Stimulated activated CD4-positive, alpha-beta T cell treated with anti-CD3 and anti-CD28 coated beads, TNF-alpha, amount 100 ng/mL, for 1 hour (primary cell): ENCODE measurements at places on chromosomes 13 and 19.

GRCh38 chr13:28751175-28751960 is 32.6 kb upstream of the SLC46A3 start:
- no peak for DNase-seq

- no peak for DNase-seq
These were observed 333.4 kb downstream of the ITGBL1 start for GRCh38 chr13:101785858-101786257.

DNA sequence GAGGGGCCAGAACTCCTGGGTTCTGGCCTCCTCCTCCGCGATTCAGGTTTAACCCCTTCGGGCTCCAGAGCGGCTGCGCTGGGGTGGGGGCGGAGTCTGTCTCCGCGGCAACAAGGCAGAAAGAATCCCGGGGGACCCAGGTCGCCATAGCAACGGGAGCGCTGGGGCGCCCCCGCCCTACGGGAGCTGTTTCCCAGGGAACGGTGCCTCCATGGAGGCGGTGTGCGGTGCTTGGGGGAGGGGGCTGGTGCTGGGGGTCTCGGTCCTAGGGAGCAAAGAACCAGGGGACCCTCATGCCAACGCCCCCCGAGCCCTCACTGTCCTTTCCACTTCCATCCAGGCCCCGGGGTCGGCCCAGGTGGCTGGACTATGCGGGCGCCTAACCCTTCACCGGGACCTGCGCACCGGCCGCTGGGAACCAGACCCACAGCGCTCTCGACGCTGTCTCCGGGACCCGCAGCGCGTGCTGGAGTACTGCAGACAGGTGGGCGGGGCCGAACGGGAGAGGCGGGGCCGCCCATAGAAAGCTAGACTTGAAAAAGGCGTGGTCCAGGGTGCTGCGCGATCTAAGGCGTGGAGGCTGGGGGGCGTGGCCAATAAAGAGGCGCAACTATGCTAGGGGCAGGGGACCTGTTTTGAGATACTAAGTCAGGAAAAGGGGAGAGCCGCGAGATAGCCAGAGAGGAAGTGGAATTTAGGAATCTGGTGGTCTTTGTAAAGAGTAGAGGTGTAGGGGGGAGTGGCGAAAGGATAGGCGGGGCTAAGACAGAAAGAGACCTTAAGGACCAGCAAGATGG is 1.2 kb downstream of the APLP1 start:
- peak; percentile 67 for DNase-seq

GRCh38 chr19:4593409-4593851 is 33.9 kb upstream of the SEMA6B start:
- no peak for DNase-seq

- DNase-seq: no peak
These were observed 716 bp downstream of the ZNF573 start for GRCh38 chr19:37778613-37779126.

GRCh38 chr13:111153977-111154332 is 38.8 kb downstream of the ARHGEF7 start:
- DNase-seq: no peak

DNA sequence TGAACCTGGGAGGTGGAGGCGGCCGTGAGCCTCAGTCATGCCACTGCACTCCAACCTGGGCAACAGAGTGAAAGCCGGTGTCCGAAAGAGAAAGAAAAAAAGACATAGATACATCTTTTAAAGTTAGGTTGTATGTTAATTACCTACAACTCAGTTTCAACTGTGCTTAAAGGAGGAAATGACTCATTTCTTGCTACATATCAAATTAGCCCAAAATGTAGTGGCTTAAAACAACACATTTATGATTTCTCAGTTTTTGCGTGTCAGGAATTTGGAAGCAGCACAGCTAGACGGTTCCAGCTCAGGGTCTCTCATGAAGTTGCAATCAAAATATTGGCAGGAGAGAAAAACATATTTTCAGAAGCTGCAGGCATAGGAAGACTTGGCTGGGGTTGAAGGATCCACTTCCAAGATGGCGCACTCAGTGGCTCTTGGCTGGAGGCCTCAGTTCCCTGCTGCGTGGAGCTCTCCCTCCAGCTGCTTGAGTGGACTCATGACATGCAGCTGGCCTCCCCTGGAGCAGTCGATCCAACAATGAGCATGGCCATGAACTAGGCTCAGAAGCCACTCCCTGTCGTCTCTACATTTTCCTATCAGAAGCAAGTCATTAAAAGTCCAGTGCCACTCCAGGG is 7.1 kb downstream of the LDLR start:
- no peak for DNase-seq

GRCh38 chr19:13428352-13428751 is 77.9 kb downstream of the CACNA1A start:
- DNase-seq: no peak

GRCh38 chr19:34370117-34370516 is 5.1 kb downstream of the GPI start:
- no peak for DNase-seq

DNA sequence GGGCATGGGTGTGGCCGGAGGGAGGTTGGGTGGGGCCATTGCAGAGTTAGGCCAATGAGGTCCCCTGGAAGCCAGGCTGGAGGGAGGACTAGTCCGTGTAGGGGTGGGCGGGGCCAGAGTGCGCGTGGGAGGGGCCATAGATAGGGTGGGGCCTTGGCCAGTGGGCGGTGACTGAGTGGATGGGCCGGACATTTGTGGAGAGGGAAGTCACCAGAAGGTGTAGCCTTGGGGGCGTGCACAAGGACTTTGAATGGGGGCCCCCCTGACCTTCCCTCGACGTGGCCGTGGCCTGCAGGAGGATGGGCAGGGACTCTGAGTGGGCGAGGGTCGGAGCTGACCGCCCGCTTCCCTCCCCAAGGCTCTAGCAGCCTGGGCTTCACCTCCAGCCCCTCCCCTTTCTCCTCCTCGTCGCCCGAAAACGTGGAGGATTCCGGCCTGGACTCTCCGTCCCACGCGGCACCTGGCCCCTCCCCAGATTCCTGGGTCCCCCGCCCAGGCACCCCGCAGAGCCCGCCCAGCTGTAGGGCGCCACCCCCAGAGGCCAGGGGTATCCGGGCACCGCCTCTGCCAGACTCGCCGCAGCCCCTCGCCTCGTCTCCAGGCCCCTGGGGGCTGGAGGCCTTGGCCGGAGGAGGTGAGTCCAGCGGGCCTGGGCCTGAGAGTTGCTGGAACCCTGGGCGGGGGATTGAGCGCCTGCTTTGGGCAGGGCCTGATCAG is 16.5 kb upstream of the B3GNT3 start:
- DNase-seq: no peak

GRCh38 chr13:91142572-91142971 is 204.9 kb upstream of the MIR17HG start:
- no peak for DNase-seq

- DNase-seq: no peak
These were observed 709 bp downstream of the ATP8A2 start for GRCh38 chr13:25372284-25373081.

DNA sequence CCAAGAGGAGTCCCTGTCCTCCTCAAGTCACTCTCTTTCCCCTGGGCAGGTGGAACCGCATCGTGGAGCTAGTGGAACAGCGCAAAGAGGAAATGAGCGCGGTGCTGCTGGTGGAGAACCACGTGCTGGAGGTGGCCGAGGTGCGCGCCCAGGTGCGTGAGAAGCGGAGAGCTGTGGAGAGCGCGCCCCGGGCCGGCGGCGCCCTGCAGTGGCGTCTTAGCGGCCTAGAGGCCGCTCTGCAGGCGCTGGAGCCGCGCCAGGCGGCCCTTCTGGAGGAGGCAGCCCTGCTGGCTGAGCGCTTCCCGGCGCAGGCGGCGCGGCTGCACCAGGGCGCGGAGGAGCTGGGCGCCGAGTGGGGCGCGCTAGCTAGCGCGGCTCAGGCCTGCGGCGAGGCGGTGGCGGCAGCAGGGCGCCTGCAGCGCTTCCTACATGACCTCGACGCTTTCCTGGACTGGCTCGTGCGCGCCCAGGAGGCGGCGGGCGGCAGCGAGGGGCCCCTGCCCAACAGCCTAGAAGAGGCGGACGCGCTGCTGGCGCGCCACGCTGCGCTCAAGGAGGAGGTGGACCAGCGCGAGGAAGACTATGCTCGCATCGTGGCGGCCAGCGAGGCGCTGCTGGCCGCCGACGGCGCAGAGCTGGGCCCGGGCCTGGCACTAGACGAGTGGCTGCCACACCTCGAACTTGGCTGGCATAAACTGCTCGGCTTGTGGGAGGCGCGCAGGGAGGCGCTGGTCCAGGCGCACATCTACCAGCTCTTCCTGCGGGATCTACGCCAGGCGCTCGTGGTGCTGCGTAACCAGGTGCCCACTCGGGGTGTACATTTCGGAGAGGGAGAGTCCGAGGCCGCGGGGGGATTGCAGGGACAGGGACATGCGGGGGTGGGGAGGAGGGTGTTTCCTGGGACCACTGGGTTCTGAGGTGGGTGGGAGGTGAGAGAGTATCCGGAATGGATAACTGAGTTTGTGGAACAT is 52.8 kb downstream of the SPTBN4 start:
- DNase-seq: no peak

DNA sequence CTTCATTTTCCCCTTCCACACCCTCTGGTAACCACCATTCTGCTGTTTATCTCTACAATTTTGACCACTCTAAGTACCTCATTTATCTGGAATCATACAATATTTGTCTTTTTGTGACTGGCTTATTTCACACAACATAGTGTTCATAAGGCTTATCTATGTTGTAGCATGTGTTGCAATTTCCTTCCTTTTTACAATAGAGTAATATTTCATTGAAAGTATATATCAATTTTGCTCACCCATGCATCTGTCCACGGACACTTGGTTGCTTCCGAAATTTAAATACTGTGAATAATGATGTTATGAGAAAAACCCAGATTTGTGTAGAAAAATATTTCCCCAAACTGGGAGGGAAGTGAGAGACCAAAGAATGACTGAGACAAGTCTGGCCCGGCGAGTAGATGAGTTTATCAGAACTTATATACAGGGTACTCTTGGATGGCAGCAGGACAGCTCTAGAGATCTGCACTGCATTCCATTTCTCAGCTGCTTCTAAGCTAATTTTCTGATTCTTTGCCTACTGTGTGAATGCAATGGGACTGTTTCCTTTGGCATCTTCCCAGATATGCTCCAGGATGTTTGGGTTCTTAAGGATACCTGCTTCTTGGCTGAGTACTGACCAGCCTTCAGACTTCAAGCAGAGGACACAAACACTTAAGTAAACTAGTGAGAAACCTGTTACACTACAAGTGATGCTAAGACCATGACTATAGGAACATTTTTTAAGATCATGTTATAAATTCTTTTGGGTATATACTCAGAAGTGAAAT is 834.0 kb upstream of the PCDH9 start:
- no peak for DNase-seq

- no peak for DNase-seq
These were observed 1465.9 kb upstream of the SLC10A2 start for GRCh38 chr13:104532132-104532531.

- no peak for DNase-seq
These were observed 98.2 kb downstream of the RBM26 start for GRCh38 chr13:79307866-79308298.

DNA sequence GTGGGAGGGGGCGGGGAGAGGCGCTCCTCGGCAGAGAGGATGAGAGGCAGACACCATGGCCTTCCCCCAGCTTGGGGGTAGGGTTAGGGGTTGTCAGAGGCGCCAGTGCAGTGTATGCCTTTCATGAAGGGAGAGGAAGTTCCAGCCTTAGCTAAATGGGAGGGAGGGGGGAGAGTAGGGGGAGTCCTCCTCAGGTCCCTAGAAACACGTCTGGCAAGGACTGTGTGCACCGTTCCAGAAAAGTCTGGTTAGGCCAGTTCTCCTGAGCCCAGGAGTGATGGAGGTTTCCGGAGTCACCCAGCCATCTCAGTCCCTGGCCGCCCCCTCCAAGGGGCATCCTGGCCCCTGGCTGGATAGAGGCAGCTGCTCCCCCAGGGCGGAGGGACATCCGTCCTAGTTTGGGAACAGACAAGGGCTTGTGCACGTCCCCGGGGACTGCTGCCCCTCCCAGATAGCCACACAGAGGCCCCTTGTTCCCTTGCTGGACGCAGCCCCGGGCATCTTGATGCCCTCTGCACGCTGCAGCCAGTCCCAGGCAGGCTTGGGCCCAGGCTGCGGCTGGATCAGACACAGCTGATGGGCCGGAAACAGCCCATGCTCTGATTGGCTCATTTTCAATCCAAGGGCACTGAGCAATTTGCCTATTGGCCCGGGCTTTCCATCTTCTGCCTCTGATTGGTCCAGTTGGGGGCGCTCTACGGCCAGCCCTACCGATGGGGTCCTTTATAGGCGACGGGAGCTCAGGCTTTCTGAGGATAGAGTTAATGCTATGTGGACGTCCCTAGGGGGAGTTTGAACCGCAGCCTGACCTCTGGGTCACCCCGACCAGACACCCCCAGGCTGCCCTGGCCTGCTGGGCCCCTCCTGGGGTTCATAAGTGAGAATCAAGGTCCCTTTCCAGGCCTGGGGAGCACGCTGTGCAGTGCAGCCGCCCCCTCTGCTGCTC is 3.8 kb downstream of the S1PR2 start:
- DNase-seq: no peak

DNA sequence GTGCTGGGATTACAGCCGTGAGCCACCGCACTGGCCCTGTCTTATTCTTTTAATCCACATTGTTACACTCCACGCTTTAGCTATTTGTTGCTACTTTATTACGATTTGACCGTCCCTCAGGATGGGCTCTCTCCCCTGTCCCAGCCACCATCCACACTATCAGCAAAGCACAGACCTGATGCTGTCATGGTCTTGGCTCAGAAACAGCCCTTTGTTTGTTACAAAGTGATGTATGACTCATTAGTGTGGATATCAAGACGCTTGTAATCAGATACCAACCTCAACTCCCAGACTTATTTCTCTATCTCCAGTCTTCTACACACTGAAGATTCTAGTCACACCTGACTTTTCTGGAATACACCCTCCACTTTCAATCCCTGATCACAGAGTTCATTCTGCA is 84.6 kb upstream of the FREM2 start:
- DNase-seq: no peak

- DNase-seq: no peak
These were observed 272.6 kb downstream of the DNAJC15 start for GRCh38 chr13:43295825-43296564.

GRCh38 chr19:46224773-46225172 is 4.8 kb upstream of the IGFL1 start:
- no peak for DNase-seq

- DNase-seq: no peak
These were observed 266.4 kb downstream of the NALCN start for GRCh38 chr13:101149735-101150384.

DNA sequence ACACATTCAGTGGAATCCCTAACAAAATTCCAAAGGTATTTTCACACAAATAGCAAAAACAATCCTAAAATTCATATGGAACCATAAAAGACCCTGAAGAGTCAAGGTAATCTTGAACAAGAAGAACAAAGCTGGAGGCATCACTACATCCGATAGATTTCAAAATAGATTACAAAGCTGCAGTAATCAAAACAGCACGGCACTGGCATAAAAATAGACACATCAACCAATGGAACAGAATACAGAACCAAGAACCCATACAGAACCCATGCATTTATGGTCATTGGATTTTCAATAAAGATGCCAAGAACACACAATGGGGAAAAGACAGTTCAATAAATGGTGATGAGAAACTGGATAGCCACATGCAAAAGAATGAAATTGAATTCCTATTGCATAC is 32.5 kb downstream of the ZNF566 start:
- no peak for DNase-seq

GRCh38 chr13:99307247-99307646 is at the start of gene GPR183:
Gene GPR183 (minus strand): TSS chr13:99307399. CDS start chr13:99296145, 11,254 bp downstream.
- no peak for DNase-seq

- no peak for DNase-seq
These were observed 33.6 kb downstream of the NALCN start for GRCh38 chr13:101382701-101383100.
